HCT116 (cell line): ENCODE measurements at places on chromosomes 12 and 14.

DNA sequence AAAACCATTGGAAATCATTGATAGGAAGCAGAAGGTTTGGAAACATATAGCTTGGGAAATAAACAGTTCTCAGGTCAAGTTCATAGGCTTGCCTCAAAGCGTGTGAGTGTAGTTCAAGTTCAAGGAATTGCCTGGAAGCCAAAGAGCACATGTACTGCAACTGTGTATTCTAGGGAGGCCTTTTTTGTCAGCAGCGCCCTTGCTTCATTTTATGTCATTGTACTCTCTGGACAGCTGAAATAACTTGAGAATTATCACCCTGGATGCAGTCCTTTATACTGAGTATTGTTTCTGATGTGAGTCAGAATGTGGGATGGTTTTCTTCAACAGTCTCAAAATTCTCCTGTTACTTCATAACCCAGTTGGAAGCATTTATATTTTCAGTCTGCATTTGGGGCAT is 16.0 kb upstream of the EVL start:
- no peak for DNase-seq

GRCh38 chr14:92497391-92497790 is 16.2 kb upstream of the RIN3 start:
- no peak for DNase-seq

DNA sequence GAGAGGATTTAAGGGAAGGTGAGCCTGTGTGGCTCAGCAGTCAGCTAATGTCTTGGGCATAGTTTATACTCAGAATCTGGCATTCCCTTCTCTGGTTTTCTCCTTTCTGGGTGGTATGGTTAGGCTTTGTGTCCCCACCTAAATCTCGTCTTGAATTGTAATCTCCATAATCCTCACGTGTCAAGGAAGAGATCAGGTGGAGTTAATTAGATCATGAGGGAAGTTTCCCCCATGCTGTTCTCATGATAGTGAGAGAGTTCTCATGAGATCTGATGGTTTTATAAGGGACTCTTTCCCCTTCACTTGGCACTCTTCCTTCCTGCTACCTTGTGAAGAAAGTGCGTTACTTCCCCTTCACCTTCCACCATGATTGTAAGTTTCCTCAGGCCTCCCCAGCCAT is 169.8 kb upstream of the PELI2 start:
- DNase-seq = no peak

DNA sequence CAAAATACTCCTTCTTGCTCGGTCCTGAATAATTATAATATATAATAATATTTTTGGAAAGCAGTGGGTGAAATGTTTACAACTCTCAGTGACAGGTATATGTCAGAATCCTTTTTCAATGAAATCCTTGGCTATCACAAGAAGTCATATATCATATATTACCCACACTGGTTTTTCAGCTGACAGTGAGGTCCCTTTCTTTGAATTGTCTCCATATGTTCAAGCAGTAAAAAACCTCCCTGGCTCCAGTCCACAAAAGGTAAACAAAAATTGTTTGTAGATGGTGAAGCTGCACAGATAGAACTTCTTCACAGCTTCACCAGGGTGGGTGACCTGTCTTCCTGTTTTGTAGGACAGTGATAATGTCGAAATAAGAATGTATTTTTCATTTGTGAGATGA is 44.0 kb downstream of the A2ML1 start:
- no peak for DNase-seq

GRCh38 chr12:47120736-47121135 is 41.0 kb upstream of the AMIGO2 start:
- DNase-seq = no peak

- DNase-seq = no peak
Measured at GRCh38 chr14:77154421-77154820, 12.8 kb upstream of the ZDHHC22 start.

GRCh38 chr12:51994959-51995358 is 11.8 kb upstream of the TAMALIN start:
- DNase-seq = no peak

GRCh38 chr14:50875359-50876070 is 3.7 kb downstream of the ABHD12B start:
- no peak for DNase-seq

DNA sequence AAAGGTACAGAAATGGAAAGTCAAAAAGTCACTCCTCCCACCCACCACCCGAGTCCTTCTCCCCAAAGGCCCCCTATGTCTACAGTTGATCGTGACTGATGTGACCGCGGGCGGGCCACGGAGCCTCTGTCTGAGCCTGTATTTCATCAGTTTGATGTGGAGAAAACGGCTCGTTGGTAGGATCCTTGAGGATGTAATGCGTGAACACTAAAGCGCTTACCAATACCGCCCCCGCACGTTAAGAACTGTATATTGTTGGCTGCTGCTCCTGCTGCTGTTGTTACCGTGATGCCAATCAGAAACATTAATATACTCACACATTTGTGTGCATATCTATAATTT is 24.6 kb upstream of the UBC start:
- peak; percentile 79 for DNase-seq

DNA sequence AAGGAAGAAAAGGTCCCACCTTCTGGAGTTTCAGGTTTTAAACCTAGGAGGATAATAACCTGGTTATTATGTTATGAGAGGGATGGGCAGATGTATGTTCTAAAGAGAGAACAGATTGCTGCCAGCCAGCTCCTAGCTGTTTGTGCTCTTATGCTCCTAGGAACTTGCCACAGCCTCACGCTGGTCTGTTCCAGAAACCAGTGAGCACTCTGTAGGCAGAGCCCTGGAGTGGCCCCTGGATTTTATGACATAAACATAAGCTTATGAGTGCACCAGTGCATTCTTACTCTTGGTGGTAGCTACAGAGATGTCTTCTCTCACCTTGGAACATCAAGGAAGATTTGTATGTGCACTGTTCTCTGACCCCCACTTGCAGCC is 27.7 kb downstream of the KLC1 start:
- DNase-seq = no peak

DNA sequence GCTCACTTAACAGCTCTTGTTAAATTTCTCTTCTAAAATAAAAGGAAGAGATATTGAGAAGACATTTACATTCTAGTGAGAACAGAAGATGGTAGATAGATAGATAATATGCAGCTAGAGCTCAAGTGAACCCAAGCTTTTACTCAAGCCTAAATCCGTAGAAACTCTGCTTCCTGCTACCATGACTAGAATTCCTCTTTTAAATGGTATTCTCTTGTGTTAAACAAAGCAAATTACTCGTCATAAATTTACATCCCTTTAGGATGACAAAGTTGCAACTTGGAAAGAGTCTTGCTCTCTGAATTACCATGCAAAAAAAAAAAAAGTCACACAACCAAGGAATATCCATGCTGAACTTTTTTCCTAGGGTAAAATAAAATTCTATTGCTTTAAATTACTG is 160.7 kb upstream of the LRFN5 start:
- no peak for DNase-seq

DNA sequence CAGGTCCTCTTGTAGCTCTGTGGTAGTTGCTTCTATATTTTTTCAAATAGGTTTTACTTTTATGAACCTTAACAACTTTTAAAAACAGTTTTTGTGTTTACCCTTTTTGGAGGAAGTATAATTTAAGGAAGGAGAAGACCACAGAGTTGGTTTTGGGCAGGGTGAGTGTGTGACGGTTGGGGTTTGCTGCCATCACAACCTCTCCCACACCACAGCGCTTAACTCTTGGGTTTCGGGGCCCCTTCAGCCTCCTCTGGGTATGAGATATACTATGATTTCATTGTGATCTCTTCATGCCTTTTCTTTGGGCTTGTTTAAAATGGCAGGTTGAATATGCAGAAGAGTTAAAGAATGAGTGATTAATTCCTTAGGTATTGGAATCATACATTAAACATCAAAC is 228.7 kb upstream of the CRY1 start:
- no peak for DNase-seq

GRCh38 chr12:107474639-107475539 is 210.7 kb upstream of the PWP1 start:
- no peak for DNase-seq

DNA sequence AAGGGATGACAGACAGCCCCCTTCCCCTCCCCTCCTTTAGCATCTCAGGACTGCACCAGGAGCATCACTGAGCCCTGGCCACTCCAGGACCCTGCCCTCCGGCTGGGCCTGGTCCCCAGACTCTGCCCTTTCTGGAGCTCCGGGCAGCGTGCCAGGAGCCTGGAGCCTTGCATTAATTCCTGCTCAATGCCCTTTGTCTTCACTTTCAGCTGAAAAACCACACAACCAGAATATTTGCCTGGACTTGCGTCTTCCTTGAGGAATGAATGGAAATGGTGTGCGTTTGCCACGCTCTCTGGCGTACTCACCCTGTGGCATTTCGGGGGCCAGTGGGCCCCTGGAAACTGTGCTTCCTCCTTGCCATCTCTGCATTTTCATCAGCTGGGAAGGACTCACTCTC is 8.5 kb upstream of the RFLNA start:
- DNase-seq = no peak

- no peak for DNase-seq
Measured at GRCh38 chr12:113207613-113208040, 13.6 kb upstream of the TPCN1 start.

GRCh38 chr14:54673193-54674045 is 106.5 kb downstream of the SAMD4A start:
- no peak for DNase-seq

DNA sequence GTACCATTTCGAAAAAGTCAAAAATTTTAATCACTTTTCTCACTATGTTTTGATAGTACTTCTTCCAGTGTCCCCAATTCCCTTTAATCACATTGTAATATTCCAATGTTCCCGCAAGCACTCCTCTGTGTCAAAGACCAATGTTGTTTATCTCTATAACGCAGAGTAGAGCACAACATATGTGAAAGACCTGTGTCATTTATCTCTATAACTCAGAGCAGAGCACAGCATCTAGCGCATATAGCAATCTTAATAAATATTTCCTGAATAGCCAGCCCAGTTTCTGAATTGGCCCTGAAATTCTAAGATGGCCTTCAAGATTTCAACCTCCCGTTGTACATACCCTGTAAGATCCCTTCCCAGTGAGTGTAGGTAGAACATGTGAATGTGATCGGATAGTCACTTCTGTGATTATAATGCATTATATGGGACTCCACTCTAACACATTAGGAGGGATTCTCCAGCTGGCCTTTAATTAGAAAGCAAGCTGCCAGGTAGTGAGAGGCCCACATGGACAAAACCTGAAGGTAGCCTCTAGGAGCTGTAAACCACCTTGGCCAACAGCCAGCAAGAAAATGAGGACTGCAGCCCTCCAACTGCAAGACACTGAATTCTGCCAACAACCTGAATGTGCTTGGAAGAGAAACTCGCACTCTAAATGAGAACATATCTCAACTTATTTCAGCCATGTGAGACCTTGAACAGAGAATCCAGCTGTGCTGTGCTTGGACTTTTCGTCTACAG is 238.8 kb upstream of the SYT10 start:
- DNase-seq = no peak

GRCh38 chr12:51238037-51238509 is 553 bp upstream of the DAZAP2 start:
- DNase-seq = no peak

DNA sequence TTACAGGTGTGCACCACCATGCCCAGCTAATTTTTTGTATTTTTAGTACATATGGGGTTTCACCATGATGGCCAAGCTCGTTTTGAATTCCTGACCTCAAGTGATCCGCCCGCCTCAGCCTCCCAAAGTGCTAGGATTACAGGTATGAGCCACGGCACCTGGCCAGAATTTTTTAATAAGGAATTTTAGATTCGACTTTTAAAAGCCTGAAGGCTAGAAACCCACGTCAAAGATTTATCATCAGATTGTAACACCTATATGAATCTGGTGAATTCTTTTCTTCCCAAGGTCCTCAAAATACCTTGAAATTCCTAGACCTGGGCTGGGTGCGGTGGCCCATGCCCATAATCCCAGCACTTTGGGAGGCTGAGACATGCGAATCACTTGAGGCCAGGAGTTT is 18.7 kb upstream of the MMP19 start:
- no peak for DNase-seq

GRCh38 chr12:1605129-1606020 is 11.0 kb upstream of the FBXL14 start:
- peak; percentile 78 for DNase-seq

- no peak for DNase-seq
Measured at GRCh38 chr12:122102331-122102730, 23.8 kb downstream of the MLXIP start.

DNA sequence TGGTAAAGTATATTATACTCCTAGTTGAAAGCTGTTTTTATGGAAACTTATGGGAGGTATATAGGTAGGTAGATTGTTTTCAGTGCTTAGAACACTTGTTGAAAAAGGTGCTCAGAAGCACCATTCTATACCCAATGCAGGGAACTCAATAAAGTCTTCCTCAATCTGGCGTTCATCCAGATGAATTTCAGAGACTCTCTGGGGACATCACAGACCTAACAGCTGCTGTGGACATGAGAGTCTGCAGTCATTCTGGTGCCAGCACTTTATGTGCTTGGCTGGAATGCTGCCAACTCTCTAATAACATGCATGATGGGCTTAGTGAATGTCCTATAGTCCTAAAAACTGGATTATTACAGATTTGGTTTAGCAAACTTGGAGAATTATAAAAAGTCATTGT is 115.9 kb downstream of the NTN4 start:
- DNase-seq = no peak

GRCh38 chr14:36281309-36281708 is 39.1 kb downstream of the MBIP start:
- DNase-seq = no peak

DNA sequence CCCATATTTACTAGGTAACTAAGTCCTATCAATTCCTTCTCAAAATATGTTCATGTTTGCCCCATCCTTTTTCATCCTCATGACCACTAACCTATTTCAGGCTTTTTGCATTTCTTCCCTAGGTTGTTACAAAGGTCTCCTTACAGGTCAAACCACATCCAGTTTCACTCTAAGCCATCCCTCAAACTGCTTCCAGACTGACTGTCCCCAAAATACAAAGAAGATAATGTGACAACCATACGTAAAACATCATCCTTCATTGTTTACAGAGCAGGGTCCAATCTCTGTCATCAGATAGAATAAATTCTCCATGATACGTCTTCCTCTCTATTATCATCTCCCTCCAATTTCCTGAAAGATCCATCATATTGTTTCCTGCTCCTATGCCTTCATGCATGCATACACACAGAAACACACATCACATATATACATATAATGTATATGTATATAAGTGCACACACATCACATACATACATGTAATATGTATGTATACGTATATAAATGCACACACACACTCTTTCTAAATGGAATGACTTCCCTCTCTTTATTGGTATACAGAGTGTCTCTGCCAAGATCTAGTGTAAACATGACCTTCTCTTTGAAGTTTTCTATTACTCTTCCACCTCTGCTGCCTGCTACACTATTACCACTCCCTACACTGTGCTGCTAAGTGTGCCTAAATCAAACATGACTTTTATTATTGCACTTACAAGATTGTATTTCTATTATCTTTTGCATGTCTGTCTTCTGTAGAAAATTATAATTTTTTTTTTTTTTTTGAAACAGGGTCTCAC is 30.7 kb upstream of the EPS8 start:
- no peak for DNase-seq

- DNase-seq = no peak
Measured at GRCh38 chr12:84413656-84414055, 498.9 kb downstream of the SLC6A15 start.

- no peak for DNase-seq
Measured at GRCh38 chr14:54809767-54810166, 92.9 kb downstream of the GCH1 start.

- DNase-seq = no peak
Measured at GRCh38 chr12:119327471-119327870, 7.1 kb upstream of the CCDC60 start.
